Uterus (tissue), 4 donors: ENCODE measurements at places on chromosomes 5 and 9. TPM values are rescaled to one million over a fixed set of nuclear protein-coding genes. Genes with fewer than 3 reads are reported as not detected.

Gene LCN1
- not detected for total RNA-seq

DNA sequence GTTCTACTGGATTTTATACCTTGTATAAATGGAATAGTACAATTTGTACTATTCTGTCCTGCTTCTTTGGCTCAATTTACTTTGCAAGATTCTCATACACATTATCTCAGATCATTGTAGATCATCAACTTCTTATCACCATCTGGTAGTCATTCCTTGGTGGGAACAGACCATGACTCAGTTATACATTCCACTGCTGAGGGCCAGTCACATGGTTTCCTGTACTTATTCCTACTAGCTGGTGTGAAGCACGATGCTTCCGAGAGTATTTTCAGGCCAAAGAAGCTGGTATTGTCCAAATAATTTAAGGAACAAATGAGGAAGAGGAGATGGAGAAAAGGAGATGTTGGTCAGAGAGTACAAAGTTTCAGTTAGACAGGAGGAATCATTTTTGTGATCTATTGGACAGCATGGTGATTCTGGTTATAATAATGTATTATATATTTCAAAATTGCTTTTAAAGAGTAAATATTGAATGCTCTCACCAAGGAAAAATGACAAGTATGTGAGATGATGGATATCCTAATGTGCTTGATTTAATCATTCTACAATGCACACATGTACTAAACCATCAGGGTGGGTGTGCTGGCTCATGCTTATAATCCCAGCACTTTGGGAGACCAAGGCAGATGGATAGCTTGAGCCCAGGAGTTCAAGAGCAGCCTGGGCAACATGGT lies 124.1 kb downstream of the SYK start:
- no peak for DNase-seq

DNA sequence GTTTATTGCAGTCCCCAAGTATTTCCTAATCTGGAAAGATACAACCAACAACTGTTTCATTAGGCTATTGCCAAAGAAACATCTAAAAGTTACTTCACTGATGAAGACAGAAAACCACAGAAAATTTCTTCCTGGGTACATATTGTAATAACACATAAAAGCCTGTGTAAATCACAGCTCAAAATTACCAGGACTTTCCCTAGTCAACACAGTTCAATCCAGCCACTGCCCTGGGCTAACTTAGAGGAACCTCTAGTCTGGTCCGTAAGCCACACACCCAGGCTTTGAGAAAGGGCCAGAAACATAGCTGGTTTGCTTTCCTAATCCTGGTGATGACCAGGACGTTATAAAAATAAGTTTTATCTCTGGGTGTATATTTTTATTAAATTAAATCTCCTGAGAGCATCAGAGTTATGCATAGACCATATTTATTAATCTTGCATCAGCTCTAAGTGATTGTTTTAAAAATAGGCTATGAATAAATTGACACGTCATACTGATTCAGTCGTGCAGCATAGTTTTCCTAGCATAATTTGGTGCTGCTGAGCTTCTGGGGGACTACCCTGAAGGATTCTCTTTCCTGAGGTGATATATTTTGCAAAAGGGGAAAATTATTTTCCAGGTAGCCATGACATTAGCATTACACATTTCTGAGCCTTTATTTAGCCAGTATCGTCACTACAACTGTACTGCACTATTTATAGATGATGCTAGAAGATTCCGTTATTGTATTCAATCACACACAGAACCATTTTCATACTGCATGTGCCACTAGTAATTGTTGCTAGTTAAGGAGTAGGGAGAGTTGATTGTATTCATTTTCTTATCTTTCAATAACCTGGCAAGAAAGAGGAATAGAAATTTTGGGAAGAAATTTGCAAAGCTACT lies 12.6 kb upstream of the MUSK start:
- DNase-seq = peak; percentile 79

DNA sequence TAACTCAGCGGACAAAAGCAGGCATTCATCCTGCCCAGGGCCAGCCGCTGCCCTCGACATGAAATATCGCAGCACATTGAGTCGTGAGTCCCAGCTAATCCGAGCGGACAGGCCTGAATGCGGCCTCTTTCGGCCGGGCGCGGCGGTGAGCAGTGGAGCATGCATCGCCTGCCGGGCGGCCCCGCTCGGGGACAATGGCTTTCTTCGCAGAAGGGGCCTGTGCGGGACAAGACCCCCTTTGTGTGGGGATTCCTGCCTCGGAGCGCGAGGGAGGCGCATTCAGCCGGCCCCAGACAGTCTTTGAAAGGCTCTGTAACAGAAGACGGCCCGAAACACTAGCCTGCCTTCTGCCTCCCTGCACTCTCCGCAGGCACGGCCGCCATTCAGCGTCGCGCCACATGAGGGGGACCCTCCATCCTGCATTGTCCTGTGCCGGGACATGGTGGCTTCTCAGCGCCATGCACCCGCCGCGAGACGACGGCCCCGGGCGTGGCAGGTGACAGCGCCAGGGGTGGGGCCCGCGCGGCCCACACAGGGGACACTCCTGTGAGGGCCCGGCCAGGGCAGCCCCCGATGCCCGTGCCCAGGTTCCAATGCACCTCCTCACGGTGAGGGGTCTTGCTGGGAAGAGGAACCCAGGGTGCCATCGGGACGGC lies 52.0 kb downstream of the EXD3 start:
- DNase-seq = no peak

DNA sequence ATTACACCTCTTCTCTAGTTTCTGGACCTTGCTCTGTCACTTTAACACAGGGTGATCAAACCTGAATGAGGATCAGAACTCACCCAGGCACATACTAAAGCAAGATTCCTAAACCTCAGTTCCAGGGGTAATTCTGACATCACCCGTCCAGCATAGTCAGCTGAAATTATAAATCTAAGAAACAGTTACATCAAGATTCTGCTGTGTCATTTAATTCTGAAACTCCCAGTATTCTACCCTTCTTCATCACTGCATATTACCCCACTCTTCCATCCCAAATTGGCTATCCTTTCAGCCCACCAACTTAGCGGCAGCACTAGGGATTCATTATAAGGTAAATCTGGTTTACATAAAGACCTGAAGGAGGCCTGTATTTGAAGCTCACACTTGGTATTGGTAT lies 64.0 kb downstream of the STX17 start:
- no peak for DNase-seq

DNA sequence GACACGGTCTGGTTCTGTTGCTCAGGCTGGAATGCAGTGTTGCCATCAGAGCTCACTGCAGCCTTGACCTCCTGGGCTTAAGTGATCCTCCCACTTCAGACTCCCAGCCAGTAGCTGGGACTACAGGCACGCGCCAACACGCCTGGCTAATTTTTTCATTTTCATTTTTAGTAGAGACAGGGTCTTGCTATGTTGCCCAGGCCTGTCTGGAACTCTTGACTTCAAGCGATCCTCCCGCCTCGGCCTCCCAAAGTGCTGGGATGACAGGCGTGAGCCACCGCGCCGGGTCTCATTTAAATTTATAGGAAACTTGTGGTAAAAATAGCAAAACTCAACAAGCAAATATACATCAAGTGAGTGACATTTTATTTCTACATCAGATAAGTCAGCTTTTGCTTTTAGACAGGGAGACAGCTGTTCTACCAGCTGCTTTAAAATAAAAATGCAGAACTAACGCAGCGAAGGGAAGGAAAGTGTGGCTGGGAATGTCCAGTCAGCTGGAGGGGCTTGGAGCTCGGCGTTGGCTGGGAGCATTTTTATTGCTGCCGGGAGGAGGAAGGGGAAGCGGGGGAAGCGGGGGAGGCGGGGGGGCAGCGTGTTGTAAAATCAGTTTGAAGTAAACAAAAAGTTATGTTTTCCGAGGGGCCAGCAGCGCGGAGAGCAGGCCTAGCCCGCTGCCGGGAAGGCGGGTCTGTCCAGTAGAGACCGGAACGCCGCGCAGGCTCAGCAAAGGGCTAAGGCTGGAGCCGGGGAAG lies 707 bp upstream of the ZFYVE16 start:
- peak; percentile 50 for DNase-seq

- DNase-seq = no peak
These were observed 213.2 kb upstream of the SLC24A2 start for GRCh38 chr9:20002011-20002410.

GRCh38 chr9:68969538-68969937 lies 44.4 kb downstream of the PRKACG start:
- no peak for DNase-seq

Gene ATP6V0E1
- total RNA-seq = 159 TPM

GRCh38 chr9:116152390-116152789 lies 1.2 kb upstream of the PAPPA start:
- DNase-seq = no peak

DNA sequence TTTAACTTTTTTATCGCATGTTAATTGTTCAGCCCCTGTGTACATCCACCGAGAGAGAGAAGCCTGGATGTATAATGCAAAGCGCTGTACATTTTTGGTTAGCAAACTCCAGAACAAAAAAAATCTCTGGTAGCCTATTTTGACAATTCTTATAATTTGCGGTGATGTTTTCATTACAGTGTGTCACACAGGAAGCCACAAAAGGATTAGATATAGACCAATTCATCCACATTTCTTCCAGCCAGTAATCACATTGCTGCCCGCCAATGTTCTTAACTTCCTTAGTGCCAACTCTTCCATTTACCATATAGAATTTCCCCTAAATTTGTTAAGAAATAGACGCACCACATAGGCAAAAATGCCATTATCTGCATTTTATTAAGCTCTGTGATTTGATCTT lies 435.6 kb downstream of the EFNA5 start:
- DNase-seq = no peak

- DNase-seq = no peak
These were observed 3.3 kb downstream of the HOMER1 start for GRCh38 chr5:79510638-79511037.

Gene SPOCK1
- 53.2 TPM for total RNA-seq

GRCh38 chr9:9631284-9631683 lies 981.5 kb downstream of the PTPRD start:
- no peak for DNase-seq

- DNase-seq = no peak
These were observed 19.6 kb upstream of the ENC1 start for GRCh38 chr5:74660140-74660539.

DNA sequence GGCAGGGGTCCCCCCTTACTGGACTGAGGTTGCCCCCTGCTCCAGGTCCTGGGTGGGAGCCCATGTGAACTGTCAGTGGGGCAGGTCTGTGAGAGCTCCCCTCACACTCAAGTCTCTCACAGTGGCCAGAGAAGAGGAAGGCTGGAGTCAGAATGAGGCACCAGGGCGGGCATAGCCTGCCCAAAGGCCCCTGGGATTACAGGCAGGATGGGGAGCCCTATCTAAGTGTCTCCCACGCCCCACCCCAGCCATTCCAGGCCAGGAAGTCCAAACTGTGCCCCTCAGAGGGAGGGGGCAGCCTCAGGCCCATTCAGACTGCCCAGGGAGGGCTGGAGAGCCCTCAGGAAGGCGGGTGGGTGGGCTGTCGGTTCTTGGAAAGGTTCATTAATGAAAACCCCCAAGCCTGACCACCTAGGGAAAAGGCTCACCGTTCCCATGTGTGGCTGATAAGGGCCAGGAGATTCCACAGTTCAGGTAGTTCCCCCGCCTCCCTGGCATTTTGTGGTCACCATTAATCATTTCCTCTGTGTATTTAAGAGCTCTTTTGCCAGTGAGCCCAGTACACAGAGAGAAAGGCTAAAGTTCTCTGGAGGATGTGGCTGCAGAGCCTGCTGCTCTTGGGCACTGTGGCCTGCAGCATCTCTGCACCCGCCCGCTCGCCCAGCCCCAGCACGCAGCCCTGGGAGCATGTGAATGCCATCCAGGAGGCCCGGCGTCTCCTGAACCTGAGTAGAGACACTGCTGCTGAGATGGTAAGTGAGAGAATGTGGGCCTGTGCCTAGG lies at the start of gene CSF2:
TSS of gene CSF2 (plus strand) at position 559 of the 783 bp plus-strand sequence. CDS start at position 594, 35 bp downstream.
- DNase-seq = no peak

Gene IFNA13
- total RNA-seq = not detected

DNA sequence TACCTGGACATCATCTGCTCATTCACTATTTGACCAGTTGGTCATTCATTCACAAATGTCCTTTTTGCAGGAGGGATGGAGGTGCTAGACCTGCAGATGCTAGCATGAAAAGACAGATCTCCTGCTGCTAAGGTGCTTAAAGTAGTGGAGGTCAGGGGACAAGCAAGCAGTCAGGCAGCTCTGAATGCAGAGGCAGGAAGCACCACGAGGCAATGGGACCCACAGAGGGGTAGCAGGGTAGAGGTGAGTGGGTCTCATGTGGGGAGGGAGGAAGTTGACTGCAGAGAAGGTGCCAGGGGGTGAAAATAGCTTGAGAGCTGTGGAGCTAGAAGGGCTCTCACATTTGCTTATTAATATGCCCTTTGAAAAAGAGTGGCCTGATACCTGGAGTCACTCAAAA lies 25.2 kb downstream of the FXN start:
- DNase-seq = no peak

- no peak for DNase-seq
These were observed 8.2 kb downstream of the SLC23A1 start for GRCh38 chr5:139374909-139375308.

Gene PCDHB15
- 17.8 TPM for total RNA-seq

DNA sequence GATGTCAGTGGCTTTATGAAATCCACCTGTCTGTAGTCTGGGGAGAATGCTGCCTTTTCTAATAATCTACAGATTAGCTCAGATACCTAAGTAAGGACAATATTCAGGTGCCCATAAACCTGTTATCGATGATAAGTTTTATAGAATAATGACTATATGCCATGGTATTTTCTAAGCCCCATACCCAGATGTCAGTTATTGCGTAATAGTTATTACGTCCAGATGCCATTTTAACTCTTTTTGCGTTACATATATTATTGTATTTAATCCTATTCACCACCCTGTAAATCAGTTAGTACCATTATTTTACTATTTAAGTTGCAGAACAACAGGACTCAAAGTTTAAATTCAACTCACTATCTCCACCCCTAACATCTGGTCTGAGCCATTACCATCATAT lies 1343.9 kb upstream of the ACO1 start:
- no peak for DNase-seq

- no peak for DNase-seq
These were observed 102.6 kb downstream of the WNK2 start for GRCh38 chr9:93286252-93287188.

GRCh38 chr5:145947581-145947980 lies 11.2 kb downstream of the SH3RF2 start:
- no peak for DNase-seq

GRCh38 chr5:116795189-116795588 lies 220.6 kb upstream of the SEMA6A start:
- DNase-seq = no peak

GRCh38 chr9:95171001-95171400 lies 146.5 kb downstream of the FANCC start:
- DNase-seq = no peak

- no peak for DNase-seq
These were observed 15.3 kb upstream of the NINJ1 start for GRCh38 chr9:93149361-93149760.

- no peak for DNase-seq
These were observed 11.0 kb upstream of the IRX4 start for GRCh38 chr5:1893754-1894153.

DNA sequence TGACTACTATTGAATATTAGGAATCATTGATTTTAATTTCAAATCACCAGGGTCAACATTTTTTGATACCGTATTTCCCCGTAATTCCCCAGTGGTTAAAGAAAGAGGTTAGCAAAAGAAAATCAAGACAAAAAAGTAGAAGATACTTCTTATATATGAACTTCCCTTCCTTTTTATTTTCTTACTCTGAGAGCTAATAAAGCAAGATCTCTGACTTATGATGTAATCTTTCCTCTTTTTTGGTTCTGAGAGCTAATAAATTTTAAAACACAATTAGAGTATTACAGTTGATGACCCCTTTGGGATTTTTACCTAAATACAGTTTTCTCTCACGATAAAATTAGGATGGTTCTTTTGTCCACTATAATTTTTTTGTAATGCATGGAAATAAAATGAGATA lies 9.2 kb upstream of the FYB1 start:
- DNase-seq = no peak

Gene PDE4D
- total RNA-seq = 27.1 TPM

Gene CENPK
- total RNA-seq = 1.3 TPM
